Progenitor cell of endocrine pancreas (in vitro differentiated cells): ENCODE measurements at places on chromosomes 11 and 22. TPM values are rescaled to one million over a fixed set of nuclear protein-coding genes. Genes with fewer than 3 reads are reported as not detected.
A peak's percentile ranks its signal among the peaks of the same experiment; 100 is the strongest.

- H3K27me3 ChIP-seq, result no peaks in the 10 kb centered on the region
- H3K27ac ChIP-seq, result no peak overlapping the region
- DNase-seq, result no peak
- H3K36me3 ChIP-seq, result peaks cover 6% of the 10 kb centered on the region
- no peak overlapping the region for H3K4me3 ChIP-seq
- H3K4me1 ChIP-seq, result peaks cover 3% of the 10 kb centered on the region
Measured at GRCh38 chr11:106821826-106822225, 196.4 kb downstream of the GUCY1A2 start.

GRCh38 chr11:128697645-128698174 is 3.8 kb downstream of the FLI1 start:
- H3K27me3 ChIP-seq, result peaks cover 80% of the 10 kb centered on the region
- H3K36me3 ChIP-seq, result no peaks in the 10 kb centered on the region
- H3K27ac ChIP-seq, result no peak overlapping the region
- no peak for DNase-seq
- no peak overlapping the region for H3K4me3 ChIP-seq
- H3K4me1 ChIP-seq, result peaks cover 4% of the 10 kb centered on the region

- H3K4me3 ChIP-seq, result no peak overlapping the region
- peaks cover 10% of the 10 kb centered on the region for H3K36me3 ChIP-seq
- peaks cover 7% of the 10 kb centered on the region for H3K4me1 ChIP-seq
- H3K27ac ChIP-seq, result no peak overlapping the region
Measured at GRCh38 chr11:31487848-31488247, 21.6 kb downstream of the IMMP1L start.

SERPING1 gene
- total RNA-seq, result 190 and 196 TPM in 2 replicates

KCNA4 gene
- total RNA-seq, result 0.27 and 0.53 TPM in 2 replicates

DNA sequence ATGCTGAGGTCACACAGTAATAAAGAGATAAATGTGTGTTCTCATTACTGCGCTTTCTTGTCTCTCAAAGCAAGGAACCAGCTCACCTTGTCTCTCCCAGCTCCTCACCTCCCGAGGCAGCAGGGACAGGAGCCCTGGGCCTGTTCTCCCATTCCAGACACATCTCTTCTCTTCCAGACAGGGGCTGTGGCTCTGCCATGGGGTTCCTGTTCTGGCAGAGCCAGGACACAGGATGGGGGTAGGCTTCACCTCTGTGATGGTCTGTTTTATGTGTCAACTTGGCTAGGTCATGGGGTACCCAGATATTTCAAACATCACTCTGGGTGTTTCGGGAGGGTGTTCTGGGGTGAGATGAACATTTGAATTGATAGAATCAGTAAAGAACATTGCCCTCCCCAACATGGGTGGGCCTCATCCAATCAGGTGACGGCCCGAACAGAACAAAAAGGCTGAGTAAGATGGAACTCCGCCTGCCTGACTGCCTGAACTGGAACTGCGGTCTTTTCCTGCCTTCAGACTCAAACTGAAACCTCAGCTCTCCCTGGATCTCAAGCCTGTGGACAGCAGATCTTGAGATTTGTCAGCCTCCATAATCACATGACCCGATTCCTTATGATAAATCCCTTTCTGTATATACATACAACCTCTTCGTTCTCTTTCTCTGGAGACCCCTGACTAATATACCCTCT is 2.0 kb upstream of the VSIG10L2 start:
- no peak overlapping the region for H3K27ac ChIP-seq
- no peaks in the 10 kb centered on the region for H3K36me3 ChIP-seq
- H3K27me3 ChIP-seq, result peaks cover 14% of the 10 kb centered on the region
- H3K4me3 ChIP-seq, result no peak overlapping the region
- no peak for DNase-seq

DNA sequence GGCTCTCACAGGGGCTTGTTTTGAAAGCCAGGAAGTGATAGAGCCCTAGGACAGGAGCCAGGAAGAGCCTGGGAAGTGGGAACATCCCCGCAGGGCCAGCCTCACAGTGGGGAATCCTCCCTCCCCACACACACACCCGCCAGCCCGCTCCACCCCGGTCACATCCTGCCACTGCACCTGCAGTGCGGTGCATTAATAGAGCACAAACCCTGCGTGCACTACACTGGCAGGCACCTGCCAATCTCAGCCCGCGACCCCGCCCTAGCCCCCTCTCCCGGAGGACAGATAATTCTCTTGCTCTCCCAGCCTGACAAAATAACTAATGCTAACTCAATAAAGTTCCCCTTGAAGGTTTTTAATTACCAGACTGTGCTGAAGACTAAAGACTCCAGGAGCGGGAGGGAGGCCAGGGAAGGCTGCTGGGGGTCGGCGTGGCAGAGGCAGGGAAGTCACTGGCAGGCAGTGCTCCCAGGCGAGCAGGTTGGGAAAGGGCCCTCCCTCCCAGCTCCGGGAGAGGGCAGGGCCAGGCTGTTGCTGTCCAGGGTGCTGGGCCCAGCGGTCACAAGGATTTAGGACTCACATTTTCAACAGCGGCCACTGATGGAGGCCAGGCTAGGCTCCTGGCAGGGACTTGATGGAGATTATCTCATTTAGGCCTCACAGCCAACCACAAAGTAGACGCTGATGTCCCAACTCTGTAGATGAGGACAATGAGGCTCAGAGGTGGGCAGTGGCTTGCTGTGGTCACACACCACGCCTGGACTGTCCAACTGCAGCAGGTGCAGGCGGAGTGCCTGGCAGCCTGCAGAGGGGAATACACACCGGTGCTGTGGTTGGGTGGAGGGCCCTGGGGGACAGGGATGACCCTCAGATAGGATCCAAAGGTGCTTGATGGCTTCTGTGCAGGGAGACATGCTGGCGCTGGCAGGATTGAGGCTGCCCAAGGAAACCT is 23.9 kb upstream of the TCF20 start:
- peaks cover 19% of the 10 kb centered on the region for H3K4me1 ChIP-seq
- no peaks in the 10 kb centered on the region for H3K36me3 ChIP-seq
- no peak overlapping the region for H3K27ac ChIP-seq
- peak; percentile 72 for DNase-seq
- no peak overlapping the region for H3K4me3 ChIP-seq
- H3K27me3 ChIP-seq, result no peaks in the 10 kb centered on the region

DNA sequence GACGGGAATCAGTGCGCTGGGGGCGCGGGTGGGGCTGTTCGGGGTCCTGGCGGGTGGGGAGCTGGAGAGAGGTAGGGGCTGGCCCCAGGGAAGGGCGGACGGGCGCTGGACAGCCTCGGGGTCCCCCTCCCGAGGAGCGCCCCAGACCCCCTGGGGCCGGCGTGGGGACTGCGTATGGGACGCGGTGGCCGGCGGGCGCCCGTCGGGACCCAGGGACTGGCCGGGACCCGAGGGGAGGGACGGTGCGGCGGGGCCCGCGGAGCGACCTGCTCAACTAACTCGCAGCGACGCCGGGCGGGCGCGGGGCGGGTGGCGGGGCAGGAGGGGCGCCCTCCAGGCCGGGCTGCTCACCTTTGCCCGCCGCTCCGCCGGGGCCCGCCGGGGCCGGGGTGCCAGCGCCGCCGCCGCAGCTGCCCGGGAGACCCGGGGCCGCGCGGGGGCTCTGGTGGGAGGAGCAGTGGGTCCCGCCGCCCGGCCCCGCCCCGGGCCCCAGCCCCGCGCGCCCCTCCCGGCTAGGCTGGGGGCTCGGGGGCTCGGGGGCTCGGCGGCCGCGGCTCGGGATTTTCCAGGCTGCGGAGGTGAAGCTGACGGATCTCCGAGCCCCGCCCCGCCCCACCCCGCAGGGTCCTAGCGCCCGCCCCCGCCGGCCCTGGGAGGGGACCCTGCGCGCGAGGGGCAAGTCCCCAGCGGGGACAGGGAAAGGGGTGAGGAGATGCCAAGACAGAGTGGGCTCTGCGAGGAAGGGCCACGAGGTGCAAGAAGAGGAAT is 12.3 kb downstream of the STARD10 start:
- no peaks in the 10 kb centered on the region for H3K36me3 ChIP-seq
- peak overlapping the region; percentile 89 for H3K27ac ChIP-seq

DNA sequence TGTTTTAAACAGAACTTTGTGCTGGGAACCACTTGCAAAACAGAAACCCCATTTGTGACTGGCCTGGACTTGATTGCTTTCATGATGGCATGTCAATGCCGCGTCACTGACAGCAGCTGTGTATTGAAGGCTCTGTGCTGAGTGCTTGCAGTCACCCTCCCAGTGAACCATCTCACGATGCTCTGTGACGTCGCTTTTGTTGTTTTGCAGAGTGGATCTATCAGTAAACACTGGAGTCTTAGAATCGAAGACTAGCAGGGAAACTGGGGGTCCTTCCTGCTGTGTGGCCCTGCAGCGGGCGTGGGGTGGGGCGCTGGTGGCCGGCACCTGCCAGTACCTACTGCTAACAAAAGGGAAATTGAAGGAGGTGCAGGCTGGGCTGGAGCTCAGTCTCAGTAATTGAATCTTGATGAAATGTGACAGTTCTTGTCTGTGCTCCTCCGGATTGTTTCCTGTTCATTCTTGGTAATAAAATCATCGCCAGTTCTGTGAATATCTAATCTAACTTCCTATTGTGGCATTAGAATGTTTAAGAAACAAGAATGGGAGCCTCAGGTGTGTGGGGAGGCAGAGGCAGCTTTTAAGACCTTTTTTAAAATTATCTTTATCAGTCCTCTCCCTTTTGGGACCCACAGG is 50.5 kb upstream of the PARVG start:
- peaks cover 2% of the 10 kb centered on the region for H3K4me1 ChIP-seq
- no peak overlapping the region for H3K27ac ChIP-seq
- H3K4me3 ChIP-seq, result no peak overlapping the region
- no peak for DNase-seq

DNA sequence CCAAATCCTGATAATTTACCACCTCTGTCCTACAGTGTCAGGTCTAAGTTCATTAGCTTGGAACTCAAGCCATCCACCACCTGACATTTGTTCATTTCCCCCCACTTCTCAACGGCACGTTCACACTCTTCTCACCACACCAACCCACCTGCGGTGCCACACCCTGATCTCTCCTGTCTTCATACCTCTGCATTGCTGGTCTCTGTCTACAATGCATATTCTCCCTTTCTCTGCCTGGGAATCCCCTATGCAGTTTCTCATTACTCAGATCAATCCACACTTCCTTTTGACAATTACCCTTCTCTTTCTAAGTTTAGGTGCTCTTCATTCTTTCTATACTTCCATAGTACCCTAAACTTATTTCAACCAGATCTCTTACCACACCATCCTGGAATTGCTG is 20.4 kb upstream of the EMSY start:
- peaks cover 5% of the 10 kb centered on the region for H3K27me3 ChIP-seq
- no peak overlapping the region for H3K27ac ChIP-seq
- H3K36me3 ChIP-seq, result no peaks in the 10 kb centered on the region
- H3K4me1 ChIP-seq, result no peaks in the 10 kb centered on the region

GRCh38 chr11:31529189-31529588 is 19.6 kb downstream of the ELP4 start:
- no peak overlapping the region for H3K27ac ChIP-seq
- DNase-seq, result no peak
- no peak overlapping the region for H3K4me3 ChIP-seq

GRCh38 chr11:1295086-1295485 is 14.3 kb downstream of the TOLLIP start:
- peaks cover 4% of the 10 kb centered on the region for H3K36me3 ChIP-seq
- no peak for DNase-seq
- no peak overlapping the region for H3K27ac ChIP-seq
- no peaks in the 10 kb centered on the region for H3K27me3 ChIP-seq
- no peak overlapping the region for H3K4me3 ChIP-seq

SYT12 gene
- 0.20 and 0.22 TPM in 2 replicates for total RNA-seq

DNA sequence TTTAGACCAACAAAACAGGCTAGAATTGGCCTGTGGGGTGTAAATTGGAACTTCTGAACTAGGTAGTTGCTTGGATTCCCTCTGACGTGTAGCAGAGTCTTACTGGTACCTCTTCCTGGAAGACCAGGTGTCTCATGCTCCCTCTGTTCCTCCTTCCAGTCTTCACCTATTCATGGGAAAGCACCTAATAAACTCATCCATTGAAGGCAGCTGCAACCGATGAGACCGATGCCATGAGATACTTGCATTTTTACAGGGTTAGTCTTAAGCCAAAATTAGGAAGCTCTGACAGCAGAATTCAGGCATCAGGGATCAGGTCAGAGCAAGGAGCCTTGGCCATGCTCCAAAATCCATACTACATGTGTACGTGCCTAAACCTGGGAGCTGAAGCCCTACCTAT is 13.2 kb upstream of the HEPHL1 start:
- no peaks in the 10 kb centered on the region for H3K36me3 ChIP-seq
- peaks cover 3% of the 10 kb centered on the region for H3K27me3 ChIP-seq
- no peak overlapping the region for H3K4me3 ChIP-seq

MPZL3 gene
- 6.3 and 7.4 TPM in 2 replicates for total RNA-seq
